ENCODE measurements at places on chromosomes 7 and 10.

- DNase-seq, result no peak
These were observed 114.2 kb upstream of the ADAM12 start for GRCh38 chr10:126502441-126502840.

GRCh38 chr10:116690356-116691322, 51.7 kb downstream of the HSPA12A start:
- no peak for DNase-seq

DNA sequence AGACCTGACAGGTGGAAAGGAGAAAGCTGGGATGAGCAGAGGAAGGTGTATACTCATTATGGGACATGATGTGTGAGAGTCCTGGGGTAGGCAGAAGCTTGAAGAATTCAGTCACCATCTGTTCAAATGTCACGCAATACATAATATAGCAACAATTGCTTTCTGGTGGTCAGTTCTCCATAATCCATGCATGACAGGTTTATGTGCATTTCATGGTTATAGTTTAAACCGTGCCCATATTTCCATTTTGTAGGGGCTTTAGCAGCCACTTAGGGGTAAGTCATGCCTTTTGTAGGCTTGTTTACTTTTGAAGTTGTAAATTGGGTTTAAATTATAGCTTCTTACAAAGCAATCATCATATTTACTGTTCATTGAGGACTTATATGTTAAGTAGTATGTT, 158.8 kb downstream of the NXPH1 start:
- DNase-seq, result no peak

GRCh38 chr7:155518633-155519032, 27.7 kb downstream of the CNPY1 start:
- DNase-seq, result no peak

GRCh38 chr7:52431082-52431815, 604.2 kb upstream of the POM121L12 start:
- no peak for DNase-seq

GRCh38 chr10:19811540-19811939, 4.7 kb upstream of the PLXDC2 start:
- no peak for DNase-seq

GRCh38 chr7:25386311-25386744, 158.0 kb upstream of the NPVF start:
- DNase-seq, result no peak

DNA sequence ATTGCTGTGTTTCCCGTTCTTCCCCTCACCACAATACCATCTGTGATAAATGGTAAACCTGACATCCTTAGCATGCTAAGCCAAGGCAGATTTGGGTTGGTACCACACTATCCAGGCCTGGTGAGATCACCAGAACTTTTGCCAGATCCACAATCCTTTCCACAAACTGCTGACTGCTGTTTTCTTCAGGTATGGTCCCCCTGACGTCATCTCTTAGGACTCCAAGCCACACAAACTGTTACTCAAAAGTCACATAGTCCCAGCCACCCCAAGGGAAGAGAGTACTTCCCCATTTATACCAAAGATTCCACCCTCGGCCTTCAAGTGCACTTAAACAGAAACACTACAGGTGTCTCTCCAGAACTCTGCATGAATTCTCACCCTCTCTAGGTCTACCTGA, 34.8 kb downstream of the SLC25A13 start:
- DNase-seq, result no peak

GRCh38 chr7:103129702-103130549, 19.0 kb downstream of the NAPEPLD start:
- DNase-seq, result no peak

GRCh38 chr7:81688622-81689411, 81.0 kb downstream of the HGF start:
- DNase-seq, result no peak

DNA sequence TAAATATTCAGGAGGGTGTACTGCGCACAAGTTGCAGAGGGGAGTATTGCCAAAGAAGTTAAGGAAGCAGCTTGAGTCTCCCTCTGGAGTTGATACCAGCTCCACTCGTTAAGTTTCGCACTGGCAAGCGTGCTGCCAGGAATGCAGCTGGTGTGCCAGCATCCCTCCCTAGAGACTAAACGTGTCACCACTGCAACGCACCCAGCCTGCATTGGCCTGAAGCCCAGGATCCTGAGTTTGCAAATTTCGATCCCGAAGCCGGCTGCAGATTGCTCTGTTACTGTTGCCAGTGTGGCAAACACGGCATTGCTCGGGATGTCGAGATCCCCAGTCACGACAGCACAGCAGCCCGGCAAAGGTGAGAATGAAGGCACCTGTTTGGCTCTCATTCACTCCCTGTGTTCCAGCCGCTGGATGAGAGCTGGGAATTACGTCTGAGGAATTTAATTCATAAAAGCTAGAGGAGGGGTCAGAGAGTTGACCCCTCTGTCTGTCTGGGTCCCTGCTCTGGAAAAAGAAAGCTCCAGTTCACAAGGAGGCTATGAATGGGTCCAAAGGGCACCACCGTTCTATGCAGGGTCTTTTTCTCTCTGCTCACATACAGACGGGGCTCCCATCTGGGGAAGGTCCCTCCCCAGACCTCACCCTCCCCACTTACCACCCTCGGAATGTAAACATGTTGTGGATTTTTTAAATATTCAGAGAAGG, 61.0 kb downstream of the NRP1 start:
- peak; percentile 98 for DNase-seq

DNA sequence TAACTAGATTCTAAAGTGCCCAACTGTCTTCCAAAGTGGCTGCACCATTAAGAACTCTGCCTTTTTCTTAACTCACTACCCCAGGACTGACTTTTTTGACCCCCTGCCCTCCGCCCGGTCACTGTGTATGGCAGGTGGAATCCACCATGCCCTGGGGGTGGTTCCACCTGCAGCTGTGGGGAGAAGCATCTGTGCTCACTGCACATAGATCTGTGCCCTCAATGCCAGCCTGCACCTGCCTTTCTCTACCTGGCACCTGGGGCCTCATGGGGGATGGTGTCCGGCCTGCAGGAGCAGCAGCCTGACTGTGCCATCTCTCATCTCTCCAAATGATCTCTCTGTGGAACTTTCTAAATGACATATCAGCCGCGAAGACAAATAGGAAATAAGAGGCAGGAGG, 353.5 kb downstream of the PAXIP1 start:
- DNase-seq, result no peak

DNA sequence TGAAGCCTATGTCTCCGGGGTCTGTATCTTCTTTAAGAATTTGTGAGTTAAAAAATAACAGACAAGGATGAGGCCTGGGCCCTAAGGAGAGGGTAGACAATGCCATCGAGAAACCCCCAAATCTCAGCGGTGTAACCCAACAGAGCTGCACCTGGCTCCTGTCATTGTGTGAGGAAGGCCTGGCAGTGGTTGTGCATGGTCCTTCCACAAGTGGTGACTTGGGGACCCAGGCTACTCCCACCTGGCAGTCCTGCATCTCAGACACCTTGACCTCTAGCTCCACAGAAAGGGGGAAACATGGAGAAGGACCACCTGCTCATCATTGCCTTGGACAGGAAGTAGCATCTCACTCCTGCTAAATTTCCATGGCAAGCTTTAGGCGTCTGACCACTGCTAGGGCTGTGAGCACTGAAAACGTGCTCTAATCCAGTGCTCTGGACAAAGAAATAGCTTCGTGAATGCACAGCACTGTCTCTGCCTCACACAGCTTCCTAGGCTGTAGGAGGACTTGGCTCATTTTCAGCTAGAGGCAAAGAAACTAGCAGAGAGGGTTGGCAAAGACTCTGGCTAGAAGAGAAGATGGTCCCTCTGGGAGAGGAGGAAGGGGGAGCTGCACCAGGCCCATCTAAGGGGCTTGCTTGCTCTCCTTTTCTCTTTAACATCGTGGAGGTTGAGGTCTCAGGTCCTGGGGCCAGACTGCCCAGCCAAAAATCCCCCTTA, 273.9 kb upstream of the ZMIZ1 start:
- DNase-seq, result no peak

DNA sequence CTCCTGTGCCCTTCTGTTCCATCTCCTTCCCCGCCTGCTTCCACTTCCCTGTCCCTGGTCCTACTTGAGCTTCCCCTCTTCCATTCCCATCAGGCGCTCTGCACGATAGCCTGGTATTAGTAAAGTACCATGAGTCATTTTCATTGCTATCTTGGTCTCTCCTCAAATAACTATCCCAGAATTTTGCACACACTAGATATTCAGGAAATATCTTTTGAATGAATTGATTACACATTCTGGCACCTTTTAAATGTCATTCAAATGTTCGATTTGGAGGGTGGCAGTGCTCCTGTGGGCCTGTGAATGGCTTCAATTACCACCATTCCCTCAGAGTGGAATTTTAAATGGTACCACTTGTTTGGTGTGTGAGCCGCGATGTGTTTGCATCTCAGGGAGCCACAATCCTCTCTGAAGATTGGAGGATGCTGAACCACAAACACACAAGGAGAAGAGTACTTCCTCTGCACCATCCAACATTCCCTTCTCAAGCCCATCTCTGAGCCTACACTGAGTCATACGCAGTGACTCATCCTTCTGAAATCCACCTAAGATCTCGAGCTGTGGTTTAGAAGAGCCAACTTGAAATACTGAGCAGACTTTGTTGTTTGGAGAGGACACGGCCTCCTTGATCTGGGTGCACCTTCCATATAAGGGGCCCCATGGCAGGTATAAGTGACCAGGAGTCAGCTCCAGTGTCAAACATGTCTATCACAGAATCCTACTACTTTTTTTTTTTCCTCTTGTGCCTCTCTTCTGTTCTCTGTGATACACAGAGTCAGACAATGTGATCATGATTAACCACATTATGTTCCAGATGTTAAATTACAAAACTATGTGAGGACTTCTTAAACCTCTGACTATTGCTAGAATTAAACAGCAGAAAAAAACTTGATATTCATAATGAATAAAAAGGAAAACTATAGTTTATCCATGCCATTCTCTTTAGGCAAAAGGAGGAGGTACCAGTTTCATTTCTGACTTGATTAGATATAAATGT, 81.9 kb downstream of the BMPER start:
- DNase-seq, result peak; percentile 97

- no peak for DNase-seq
These were observed 310.6 kb downstream of the PARD3 start for GRCh38 chr10:34504534-34504933.

DNA sequence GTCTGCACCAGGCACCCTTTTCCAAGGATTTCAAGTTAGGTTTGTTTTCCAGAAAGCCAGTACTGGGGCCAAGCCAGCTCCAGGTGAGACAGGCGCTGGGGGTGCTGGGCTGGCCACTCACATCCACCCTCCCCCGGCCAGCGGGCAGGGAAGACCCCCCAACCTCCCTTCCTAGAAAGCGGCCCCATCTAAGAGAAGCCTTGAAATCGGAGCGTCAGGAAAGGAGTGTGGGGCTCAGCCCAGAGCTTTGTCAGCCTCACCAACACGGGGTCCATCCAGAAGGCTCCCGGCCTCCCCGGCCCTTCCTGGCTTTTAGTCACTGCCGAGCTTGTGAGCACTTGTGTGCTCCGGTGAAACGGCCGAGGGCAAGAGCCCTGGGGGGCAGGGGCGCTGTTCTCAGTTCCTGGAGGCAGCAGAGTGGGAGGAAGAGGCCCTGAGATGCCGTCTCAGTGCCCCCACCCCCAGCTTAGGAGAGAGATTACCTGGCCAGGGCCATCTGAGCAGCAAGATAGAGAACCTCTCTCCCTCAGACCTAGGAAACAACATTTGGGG, 39.6 kb downstream of the PDGFA start:
- DNase-seq, result no peak

- peak; percentile 49 for DNase-seq
These were observed 37.9 kb downstream of the GLI3 start for GRCh38 chr7:42198974-42199668.

DNA sequence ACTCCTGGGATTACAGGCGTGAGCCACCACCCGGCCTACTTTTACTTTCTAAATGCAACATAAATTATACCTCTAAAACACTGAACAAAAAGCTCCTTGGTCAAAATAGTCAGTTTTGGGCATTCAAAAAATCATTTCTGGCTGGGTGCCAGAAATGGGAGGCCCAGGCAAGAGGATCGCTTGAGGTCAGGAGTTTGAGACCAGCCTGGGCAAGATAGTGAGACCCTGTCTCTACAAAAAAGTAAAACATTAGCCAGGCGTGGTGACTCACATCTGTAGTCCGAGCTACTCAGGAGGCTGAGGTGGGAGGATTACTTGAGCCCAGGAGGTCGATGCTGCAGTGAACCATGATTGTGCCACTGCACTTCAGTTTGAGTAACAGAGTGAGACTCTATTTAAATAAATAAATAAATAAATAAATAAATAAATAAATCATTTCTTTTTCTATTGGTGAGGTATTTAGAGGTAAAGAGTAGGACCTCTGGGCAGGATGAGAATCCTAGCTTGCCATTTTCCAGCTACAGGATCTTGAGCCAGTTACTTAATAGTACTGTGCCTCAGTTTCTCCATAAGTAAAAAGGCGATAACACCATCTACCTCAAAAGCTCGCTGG, 87.6 kb downstream of the SKIDA1 start:
- no peak for DNase-seq

GRCh38 chr10:61986382-61986781, 84.9 kb downstream of the ARID5B start:
- no peak for DNase-seq

- no peak for DNase-seq
These were observed 74.8 kb downstream of the HIPK2 start for GRCh38 chr7:139702811-139703486.

- no peak for DNase-seq
These were observed 199.5 kb downstream of the SKAP2 start for GRCh38 chr7:26664735-26665416.

DNA sequence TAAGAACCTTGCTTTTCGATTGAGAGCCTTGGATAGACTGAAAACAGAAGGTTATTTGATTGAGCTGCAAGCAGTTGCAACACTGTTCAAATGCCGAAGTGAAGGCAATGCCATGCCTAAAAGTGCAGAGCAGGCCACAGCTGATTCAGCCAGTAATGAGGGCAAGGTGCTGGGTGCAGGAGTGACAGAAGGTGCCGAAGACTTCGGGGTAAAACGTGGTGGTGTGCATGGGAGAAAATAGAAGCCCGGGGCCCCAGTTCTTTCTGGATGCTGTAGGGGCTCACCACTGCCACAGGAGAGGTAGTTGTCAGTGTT, 43.6 kb upstream of the GATAD1 start:
- no peak for DNase-seq

GRCh38 chr7:101538596-101539459, 90.3 kb downstream of the MYL10 start:
- no peak for DNase-seq

DNA sequence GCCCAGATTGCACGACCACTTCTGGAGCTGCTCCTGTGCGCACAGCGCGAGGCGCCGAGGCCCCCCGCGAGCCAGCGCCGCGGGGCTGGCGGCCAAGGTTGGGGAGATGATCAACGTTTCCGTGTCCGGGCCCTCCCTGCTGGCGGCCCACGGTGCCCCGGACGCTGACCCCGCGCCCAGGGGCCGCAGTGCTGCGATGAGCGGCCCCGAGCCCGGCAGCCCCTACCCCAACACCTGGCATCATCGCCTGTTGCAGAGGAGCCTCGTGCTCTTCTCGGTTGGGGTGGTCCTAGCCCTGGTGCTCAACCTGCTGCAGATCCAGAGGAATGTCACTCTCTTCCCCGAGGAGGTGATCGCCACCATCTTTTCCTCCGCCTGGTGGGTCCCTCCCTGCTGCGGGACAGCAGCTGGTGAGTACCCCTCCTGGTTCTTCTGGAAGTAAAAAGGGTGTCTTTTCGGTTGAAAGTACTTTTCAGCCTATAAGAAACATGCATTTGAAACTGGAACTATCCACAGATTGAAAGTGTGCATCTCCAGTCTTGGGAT, 683 bp downstream of the INSIG1 start:
- DNase-seq, result no peak

Measured in AG09319 (cell line).